ENCODE measurements at places on chromosomes 2 and 18.

GRCh38 chr2:239779584-239779983 lies 245.6 kb downstream of the NDUFA10 start:
- DNase-seq: no peak

GRCh38 chr18:61699397-61700110 lies 193.3 kb downstream of the RNF152 start:
- DNase-seq: no peak

GRCh38 chr2:58419983-58420382 lies 178.9 kb upstream of the FANCL start:
- DNase-seq: no peak

GRCh38 chr2:151819920-151820319 lies 8.3 kb downstream of the ARL5A start:
- DNase-seq: no peak

GRCh38 chr2:12587729-12588522 lies 128.8 kb upstream of the TRIB2 start:
- DNase-seq: no peak

DNA sequence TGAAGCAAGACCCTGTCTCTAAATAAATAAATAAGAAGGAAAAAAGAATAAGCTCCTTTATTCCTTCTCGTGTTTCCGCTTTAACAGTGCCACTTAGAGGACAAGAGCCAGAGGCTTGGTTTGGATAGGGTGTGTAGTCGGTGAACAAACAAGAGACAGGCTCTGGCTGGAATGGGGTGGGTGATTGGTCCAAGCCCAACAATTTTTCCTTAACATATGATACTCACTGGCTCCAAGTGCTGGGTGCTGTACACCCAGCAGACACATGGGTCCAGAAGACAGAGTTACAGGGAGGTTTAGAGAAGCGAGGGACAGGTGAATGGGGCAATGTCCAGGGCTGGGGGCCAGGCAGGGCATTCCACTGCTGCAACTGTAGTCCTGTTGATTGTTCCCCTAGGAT lies 77.8 kb downstream of the NCAPH start:
- DNase-seq: no peak

DNA sequence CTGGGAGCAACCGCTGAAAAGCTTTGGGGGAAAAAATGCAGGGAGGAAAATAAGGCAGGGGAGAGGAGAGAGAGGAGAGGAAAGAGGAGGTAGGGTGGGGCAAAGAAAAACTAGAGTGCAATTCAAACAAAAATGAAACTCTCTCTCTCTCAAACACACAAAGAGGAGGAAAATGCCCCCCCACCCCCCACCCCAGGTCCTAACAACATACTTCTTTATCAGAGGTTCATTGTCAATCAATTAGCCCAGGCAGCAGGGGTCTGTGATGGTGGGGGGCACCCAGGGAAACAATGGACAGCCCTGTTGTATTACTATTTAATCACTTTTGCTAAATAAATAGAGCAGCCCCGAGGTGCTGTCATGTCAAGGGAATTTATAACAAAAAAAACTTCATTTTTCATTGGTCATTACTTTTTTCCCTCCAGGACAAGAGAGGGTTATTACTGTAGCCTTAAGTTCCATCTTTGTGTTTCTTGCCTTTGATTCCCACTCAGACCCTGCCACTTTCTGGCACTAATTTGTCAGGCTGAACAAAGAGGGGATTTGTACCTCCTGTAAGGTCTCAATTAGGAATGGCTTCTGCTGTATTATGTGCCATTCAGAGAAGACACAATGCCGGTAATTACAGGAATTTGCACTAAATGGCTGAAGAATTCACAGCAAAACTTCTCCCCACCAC lies 55.0 kb downstream of the PLEKHM3 start:
- DNase-seq: peak; percentile 45

DNA sequence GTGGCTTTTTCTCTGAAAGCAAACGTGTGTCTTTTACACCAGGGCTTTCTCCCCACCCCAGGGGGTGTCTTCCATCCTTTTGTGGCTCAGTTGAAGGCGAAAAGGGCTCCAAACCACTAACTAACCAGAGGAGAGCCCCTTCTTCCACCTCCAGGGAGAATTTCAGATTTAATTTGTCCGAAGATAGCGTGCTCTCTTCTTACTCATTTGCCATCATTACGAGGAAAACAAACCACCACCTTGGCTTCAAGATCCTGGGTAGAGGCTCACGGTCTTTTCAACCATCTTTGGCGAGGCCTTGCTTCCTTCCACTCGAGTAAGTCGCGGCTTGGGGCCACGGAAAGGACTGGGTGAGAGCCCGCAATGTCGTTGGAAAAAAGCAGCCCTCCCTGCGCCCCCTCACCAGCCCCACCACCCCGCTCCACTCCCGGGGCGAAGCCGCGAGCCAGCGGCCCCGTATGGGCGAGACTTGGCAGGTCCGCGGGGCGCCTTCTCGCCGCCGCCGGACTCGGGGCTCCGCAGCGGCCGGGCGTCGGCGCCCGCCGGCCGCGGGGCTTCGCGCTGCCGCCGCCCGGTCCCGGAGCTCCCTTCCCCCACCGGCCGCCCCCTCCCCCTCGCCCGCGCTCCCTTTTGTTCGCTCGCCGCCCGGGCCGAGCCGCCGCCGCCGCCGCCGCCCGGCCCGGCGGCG lies 1.7 kb upstream of the ZNF532 start:
- peak; percentile 34 for DNase-seq

GRCh38 chr2:151965884-151966283 lies 133.0 kb downstream of the CACNB4 start:
- no peak for DNase-seq

GRCh38 chr2:68878753-68879152 lies 7.6 kb upstream of the BMP10 start:
- no peak for DNase-seq

GRCh38 chr2:130337735-130338325 lies 4.9 kb upstream of the IMP4 start:
- no peak for DNase-seq

DNA sequence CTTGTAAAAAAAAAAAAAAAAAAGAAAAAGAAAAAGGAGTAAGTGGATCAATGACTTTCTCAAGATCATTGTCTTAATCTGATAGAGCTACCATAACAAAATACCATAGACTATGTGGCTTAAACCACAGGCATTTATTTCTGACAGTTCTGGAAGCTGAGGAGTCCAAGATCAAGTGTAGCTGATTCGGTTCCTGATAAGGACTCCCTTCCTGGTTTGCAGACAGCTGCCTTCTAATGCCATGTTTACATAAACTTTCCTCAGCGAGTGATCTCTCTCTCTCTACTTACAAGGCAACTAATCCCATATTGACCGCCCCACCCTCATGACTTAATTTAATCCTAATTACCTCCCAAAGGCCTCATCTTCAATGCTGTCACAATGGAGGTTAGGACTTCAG lies 36.5 kb upstream of the SIX2 start:
- no peak for DNase-seq

GRCh38 chr2:215356334-215356947 lies 44.6 kb downstream of the ATIC start:
- no peak for DNase-seq

DNA sequence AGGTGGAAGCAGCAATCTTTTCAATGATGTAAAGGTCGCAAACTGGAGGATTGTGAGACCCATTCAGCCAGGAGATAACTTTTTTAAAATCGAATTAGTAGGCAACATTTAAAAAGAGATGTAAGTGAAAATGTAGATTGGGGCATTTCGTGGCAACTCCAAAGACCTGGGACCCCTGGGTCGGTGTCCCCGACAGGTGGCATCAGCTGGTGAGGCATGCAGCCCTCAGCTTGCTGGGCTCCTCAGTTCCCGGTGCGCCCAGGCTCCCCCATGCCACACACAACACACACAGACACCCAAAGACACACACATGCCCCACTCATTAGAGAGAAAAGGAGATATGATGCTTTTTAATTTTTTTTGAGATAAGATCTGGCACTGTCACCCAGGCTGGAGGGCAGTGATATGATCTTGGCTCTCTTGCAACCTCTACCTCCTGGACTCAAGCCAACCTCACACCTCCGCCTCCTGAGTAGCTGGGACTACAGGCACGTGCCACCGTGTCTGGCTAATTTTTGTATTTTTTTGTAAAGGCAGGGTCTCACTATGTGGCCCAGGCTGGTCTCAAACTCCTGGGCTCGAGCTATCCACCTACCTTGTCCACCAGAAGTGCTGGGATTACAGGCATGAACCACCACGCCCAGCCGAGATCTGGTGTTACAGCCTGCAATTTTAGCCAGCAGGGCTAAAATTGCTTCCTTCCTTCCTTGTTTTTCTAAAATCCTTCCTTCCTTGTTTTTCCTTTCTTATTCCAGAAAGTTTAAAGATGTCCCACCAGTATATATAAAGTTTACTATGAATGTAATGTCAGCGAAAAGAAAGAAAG lies 122.6 kb upstream of the EPAS1 start:
- DNase-seq: no peak

GRCh38 chr2:120876526-120877280 lies 141.0 kb downstream of the GLI2 start:
- no peak for DNase-seq

DNA sequence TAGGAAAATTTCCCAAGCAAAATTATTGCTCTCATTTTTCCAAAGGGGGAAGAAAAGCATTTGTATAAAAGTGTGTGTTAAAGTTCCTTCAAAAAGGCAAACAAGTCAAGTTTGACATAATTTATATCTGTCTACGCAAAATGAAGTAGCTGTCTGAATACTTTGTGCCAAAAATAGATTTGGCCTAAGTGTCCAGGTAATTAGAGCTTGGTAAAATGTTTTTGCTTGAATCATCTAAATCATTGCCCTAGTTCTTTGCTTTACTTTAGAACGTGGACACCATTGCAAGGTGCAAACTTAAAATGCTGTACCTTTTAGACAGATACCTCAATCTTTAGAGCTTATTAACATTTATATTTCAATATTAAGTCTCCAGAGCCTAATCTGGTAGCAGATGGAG lies 97.6 kb upstream of the MAPRE2 start:
- DNase-seq: no peak

DNA sequence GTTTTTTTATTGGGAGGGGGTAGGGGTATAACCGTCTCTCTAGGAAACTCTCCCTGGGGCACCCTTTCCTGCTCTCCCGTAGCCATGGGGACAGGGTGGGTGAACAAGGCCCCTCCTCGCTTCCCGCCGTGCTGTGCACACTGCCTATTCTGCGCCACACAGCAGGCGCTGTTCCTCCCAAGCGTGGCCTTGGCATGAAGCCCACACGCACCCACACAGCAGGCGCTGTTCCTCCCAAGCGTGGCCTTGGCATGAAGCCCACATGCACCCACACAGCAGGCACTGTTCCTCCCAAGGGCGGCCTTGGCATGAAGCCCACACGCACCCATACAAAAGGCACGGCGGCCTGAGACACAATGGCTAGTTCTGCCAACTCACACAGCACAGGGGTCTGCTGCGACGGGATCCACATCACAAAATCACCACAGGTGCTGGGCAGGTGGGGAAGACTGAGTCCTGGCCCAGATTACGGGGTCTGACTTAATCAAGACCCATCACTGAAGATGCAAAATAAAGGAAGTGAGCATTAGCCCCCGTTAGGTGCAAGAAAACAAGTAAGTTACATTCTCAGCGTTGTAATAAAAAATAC lies 46.6 kb upstream of the TPO start:
- DNase-seq: peak; percentile 95
